ENCODE measurements at places on chromosomes 11 and 22. TPM values are rescaled to one million over a fixed set of nuclear protein-coding genes. Genes with fewer than 3 reads are reported as not detected.

- peaks cover 44% of the 10 kb centered on the region for H3K4me1 ChIP-seq
- H3K27me3 ChIP-seq = peaks cover 31% of the 10 kb centered on the region
- no peaks in the 10 kb centered on the region for H3K36me3 ChIP-seq
- H3K27ac ChIP-seq = peak overlapping the region; percentile 87
Observed at GRCh38 chr11:1460986-1461825, 25.4 kb downstream of the MOB2 start.

- H3K27ac ChIP-seq = peak overlapping the region; percentile 86
- peaks cover 50% of the 10 kb centered on the region for H3K4me1 ChIP-seq
- no peaks in the 10 kb centered on the region for H3K27me3 ChIP-seq
- DNase-seq = no peak
- no peaks in the 10 kb centered on the region for H3K36me3 ChIP-seq
- H3K4me3 ChIP-seq = peak overlapping the region; percentile 96
Observed at GRCh38 chr22:25404556-25404927, 159.9 kb upstream of the GRK3 start.

- H3K27me3 ChIP-seq = no peaks in the 10 kb centered on the region
- peaks cover 71% of the 10 kb centered on the region for H3K4me1 ChIP-seq
- H3K27ac ChIP-seq = peak overlapping the region; percentile 85
Observed at GRCh38 chr11:61153593-61154095, 7.6 kb downstream of the VPS37C start.

GRCh38 chr11:114228435-114229411 lies 67.5 kb upstream of the NNMT start:
- H3K27ac ChIP-seq = peak overlapping the region; percentile 46
- H3K4me3 ChIP-seq = no peak overlapping the region
- peaks cover 61% of the 10 kb centered on the region for H3K4me1 ChIP-seq
- no peak for DNase-seq
- peaks cover 18% of the 10 kb centered on the region for H3K36me3 ChIP-seq

- peaks cover 15% of the 10 kb centered on the region for H3K4me1 ChIP-seq
- no peak for DNase-seq
- no peaks in the 10 kb centered on the region for H3K36me3 ChIP-seq
Observed at GRCh38 chr11:1077033-1077416, 2.4 kb downstream of the MUC2 start.

- no peaks in the 10 kb centered on the region for H3K36me3 ChIP-seq
- no peak overlapping the region for H3K27ac ChIP-seq
- no peak for DNase-seq
- H3K4me3 ChIP-seq = no peak overlapping the region
- H3K4me1 ChIP-seq = no peaks in the 10 kb centered on the region
Observed at GRCh38 chr22:49521787-49522224, 305.9 kb downstream of the BRD1 start.

GRCh38 chr11:132035766-132036165 lies 665.4 kb downstream of the NTM start:
- H3K4me3 ChIP-seq = no peak overlapping the region
- DNase-seq = no peak
- no peak overlapping the region for H3K27ac ChIP-seq

- no peak for DNase-seq
- no peak overlapping the region for H3K4me3 ChIP-seq
- H3K4me1 ChIP-seq = no peaks in the 10 kb centered on the region
- no peak overlapping the region for H3K27ac ChIP-seq
- no peaks in the 10 kb centered on the region for H3K27me3 ChIP-seq
- no peaks in the 10 kb centered on the region for H3K36me3 ChIP-seq
Observed at GRCh38 chr11:128807909-128808308, 59.2 kb downstream of the KCNJ1 start.

GRCh38 chr11:69342588-69343330 lies 48.8 kb downstream of the MYEOV start:
- H3K36me3 ChIP-seq = no peaks in the 10 kb centered on the region
- DNase-seq = no peak
- no peaks in the 10 kb centered on the region for H3K27me3 ChIP-seq

DNA sequence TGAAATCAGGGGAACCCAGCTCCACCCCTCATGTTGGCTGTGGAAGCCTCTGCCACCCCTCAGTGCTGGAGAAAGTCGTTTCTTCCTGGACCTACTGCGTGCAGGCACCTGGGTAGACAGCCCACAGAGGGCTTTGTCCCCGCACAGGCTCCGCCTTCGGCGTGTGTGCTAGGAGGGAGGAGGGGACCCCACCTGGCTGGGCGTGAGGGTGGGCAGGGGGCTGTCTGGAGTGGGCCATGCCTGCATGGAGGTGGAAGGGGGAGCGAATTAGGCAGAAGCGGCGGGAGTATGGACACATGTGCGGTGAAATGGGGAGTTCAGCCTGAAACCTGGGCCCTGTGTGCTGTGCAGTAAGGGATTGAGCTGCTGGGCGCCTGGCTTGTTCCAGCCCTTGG lies 49.3 kb downstream of the FBLN1 start:
- H3K4me1 ChIP-seq = peaks cover 58% of the 10 kb centered on the region
- no peak overlapping the region for H3K4me3 ChIP-seq
- no peaks in the 10 kb centered on the region for H3K27me3 ChIP-seq
- peak overlapping the region; percentile 96 for H3K27ac ChIP-seq
- H3K36me3 ChIP-seq = peaks cover 3% of the 10 kb centered on the region
- DNase-seq = no peak

- peak overlapping the region; percentile 75 for H3K4me3 ChIP-seq
- H3K36me3 ChIP-seq = no peaks in the 10 kb centered on the region
- no peak for DNase-seq
- no peaks in the 10 kb centered on the region for H3K27me3 ChIP-seq
Observed at GRCh38 chr11:47216121-47216798, 1.5 kb downstream of the DDB2 start.

DNA sequence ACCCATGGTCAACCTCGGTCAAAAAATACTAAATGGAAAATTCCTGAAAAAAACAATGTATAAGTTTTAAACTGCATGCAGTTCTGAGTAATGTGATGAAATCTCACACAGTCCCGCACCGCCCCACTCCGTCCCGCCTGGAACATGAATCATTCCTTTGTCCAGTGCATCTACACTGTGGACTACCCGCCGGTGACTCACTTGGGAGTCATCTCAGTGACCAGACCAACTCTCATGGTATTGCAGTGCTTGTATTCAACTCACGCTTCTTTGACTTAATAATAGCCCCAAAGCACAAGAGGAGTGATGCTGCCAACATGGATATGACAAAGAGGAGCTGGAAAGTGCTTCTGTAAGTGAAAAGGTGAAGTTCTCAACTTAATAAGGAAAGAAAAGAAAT lies 48.8 kb downstream of the ARHGAP32 start:
- DNase-seq = no peak
- no peaks in the 10 kb centered on the region for H3K27me3 ChIP-seq
- peaks cover 38% of the 10 kb centered on the region for H3K4me1 ChIP-seq
- H3K4me3 ChIP-seq = no peak overlapping the region

DNA sequence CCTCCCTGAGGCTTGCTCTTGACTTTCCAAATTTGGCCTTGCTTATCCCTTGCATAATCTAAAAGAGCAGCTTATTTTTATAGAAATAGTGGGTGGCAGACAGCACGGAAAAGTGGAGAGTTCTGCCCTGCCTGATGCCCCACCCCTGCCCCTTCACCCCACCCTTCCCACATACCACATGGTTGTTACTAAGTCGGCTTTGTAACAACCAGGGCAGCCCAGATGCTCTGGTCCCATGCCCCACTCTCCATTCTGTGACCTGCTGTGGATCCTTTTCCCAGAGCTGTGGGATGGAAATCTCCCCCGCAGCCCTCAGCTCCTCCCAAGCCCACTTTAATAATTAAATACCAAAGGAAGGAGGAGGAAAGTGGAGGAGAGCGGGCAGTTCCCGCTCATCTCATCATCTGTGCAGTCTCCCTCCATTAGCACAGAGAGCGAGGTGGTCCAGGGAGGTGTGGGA lies 10.9 kb downstream of the MRGPRF start:
- no peak for DNase-seq
- H3K27ac ChIP-seq = peak overlapping the region; percentile 93
- H3K27me3 ChIP-seq = no peaks in the 10 kb centered on the region
- peaks cover 5% of the 10 kb centered on the region for H3K4me1 ChIP-seq

- H3K4me3 ChIP-seq = no peak overlapping the region
- DNase-seq = no peak
- no peaks in the 10 kb centered on the region for H3K27me3 ChIP-seq
- H3K36me3 ChIP-seq = no peaks in the 10 kb centered on the region
Observed at GRCh38 chr11:11020747-11021149, 162.9 kb upstream of the ZBED5 start.

DNA sequence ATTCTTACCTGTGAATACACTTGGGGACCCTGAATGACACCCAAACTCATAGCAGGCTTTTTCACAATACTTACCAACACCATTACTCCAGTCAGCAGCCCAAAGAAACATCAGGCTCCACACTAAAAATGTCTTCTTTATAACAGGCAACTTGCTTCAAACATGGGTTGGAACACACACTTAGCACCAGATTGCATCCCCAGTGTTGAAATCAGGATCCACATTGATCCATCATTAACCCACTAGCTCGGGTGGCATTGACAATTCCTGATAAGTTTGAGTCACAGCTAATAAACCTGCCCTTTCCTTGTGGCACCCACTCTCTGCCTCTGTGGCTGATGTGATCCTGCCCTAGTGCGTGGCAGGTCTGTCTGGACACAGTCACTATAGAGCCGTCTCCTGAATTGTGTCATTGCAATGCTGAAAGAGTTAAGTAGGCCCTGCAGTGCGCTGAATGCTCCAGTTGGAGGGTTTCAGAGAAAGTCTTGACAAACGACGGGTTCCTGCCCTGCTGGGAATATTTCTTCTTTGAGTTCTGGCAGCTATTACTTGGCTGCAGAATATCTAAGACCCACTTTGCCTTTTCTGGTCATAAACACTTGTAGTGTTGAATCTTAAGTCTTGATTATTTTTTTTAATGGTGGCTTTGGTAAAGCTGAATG lies 19.6 kb upstream of the C11orf96 start:
- H3K27ac ChIP-seq = peak overlapping the region; percentile 95
- peaks cover 94% of the 10 kb centered on the region for H3K4me1 ChIP-seq
- DNase-seq = no peak

DNA sequence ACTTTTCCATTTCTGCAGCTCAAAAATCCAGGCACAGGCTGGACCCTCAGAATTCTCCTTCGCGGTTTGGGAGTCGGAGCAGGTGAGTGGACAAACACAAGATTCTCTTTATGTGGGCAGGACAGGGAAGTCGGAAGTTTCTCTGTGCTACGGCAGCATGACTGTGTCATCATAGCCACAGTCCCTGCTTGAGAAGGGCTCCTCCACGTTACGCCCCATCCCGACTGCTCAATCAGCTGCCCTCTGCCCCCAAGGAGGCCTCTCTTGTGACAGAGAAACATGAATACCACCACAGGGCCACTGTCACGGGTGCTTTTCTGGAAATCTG lies 89.0 kb upstream of the SHISAL1 start:
- no peak overlapping the region for H3K27ac ChIP-seq
- no peak for DNase-seq
- H3K4me1 ChIP-seq = no peaks in the 10 kb centered on the region
- H3K27me3 ChIP-seq = no peaks in the 10 kb centered on the region

- no peaks in the 10 kb centered on the region for H3K27me3 ChIP-seq
- H3K4me1 ChIP-seq = peaks cover 19% of the 10 kb centered on the region
- no peak overlapping the region for H3K4me3 ChIP-seq
- no peak overlapping the region for H3K27ac ChIP-seq
- no peaks in the 10 kb centered on the region for H3K36me3 ChIP-seq
Observed at GRCh38 chr11:2782769-2783168, 83.0 kb upstream of the KCNQ1OT1 start.

GRCh38 chr11:48064306-48064705 lies 83.9 kb downstream of the PTPRJ start:
- no peak for DNase-seq
- H3K4me3 ChIP-seq = no peak overlapping the region
- H3K27me3 ChIP-seq = no peaks in the 10 kb centered on the region
- no peaks in the 10 kb centered on the region for H3K36me3 ChIP-seq

- peaks cover 18% of the 10 kb centered on the region for H3K4me1 ChIP-seq
- H3K27ac ChIP-seq = no peak overlapping the region
- DNase-seq = no peak
- no peaks in the 10 kb centered on the region for H3K27me3 ChIP-seq
Observed at GRCh38 chr11:124623861-124624525, 1.3 kb downstream of the TBRG1 start.

- peaks cover 27% of the 10 kb centered on the region for H3K4me1 ChIP-seq
- no peak overlapping the region for H3K27ac ChIP-seq
- DNase-seq = no peak
- no peaks in the 10 kb centered on the region for H3K36me3 ChIP-seq
Observed at GRCh38 chr22:37425800-37426705, 1.2 kb downstream of the ELFN2 start.

- no peaks in the 10 kb centered on the region for H3K27me3 ChIP-seq
- no peak for DNase-seq
- no peak overlapping the region for H3K27ac ChIP-seq
- no peak overlapping the region for H3K4me3 ChIP-seq
- no peaks in the 10 kb centered on the region for H3K4me1 ChIP-seq
Observed at GRCh38 chr11:66579017-66579606, 10.7 kb upstream of the CTSF start.

GRCh38 chr22:20039683-20040325 lies 18.9 kb downstream of the TANGO2 start:
- H3K27me3 ChIP-seq = no peaks in the 10 kb centered on the region
- peaks cover 86% of the 10 kb centered on the region for H3K36me3 ChIP-seq
- no peak overlapping the region for H3K4me3 ChIP-seq

DNA sequence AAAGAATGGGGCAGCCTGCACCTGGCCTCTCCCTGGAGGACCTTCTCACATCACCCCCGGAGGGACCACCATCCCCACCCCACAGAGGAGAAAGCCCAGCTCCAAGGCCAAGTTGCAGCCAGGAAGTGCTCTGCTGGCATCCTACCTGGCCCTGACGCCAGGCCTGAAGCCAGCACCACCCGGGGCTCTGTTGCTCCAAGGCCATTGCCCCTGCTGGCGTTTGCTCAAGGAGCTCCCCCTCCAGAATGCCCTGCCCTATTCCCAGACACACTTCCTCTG lies 10.2 kb downstream of the RTN4R start:
- no peaks in the 10 kb centered on the region for H3K36me3 ChIP-seq
- no peak overlapping the region for H3K4me3 ChIP-seq
- no peaks in the 10 kb centered on the region for H3K4me1 ChIP-seq
- H3K27me3 ChIP-seq = no peaks in the 10 kb centered on the region
- no peak overlapping the region for H3K27ac ChIP-seq

GRCh38 chr11:116791002-116791812 lies 472 bp downstream of the APOA5 start:
- DNase-seq = no peak
- H3K36me3 ChIP-seq = peaks cover 5% of the 10 kb centered on the region
- H3K27me3 ChIP-seq = no peaks in the 10 kb centered on the region
- H3K4me1 ChIP-seq = peaks cover 16% of the 10 kb centered on the region
- no peak overlapping the region for H3K4me3 ChIP-seq

- H3K4me1 ChIP-seq = peaks cover 4% of the 10 kb centered on the region
- DNase-seq = no peak
- H3K36me3 ChIP-seq = peaks cover 4% of the 10 kb centered on the region
- H3K4me3 ChIP-seq = no peak overlapping the region
Observed at GRCh38 chr22:36934418-36935312, 21.2 kb downstream of the CSF2RB start.

The RRAS2 gene
- total RNA-seq = 31.1 TPM

The SSH3 gene
- 78.4 TPM for total RNA-seq

The CD3E gene
- total RNA-seq = 7.8 TPM

The PGM2L1 gene
- total RNA-seq = 1.3 TPM

The MYOD1 gene
- total RNA-seq = not detected

The GLYAT gene
- total RNA-seq = not detected

The OR52A1 gene
- not detected for total RNA-seq

The GGTLC3 gene
- total RNA-seq = not detected

The PLAAT2 gene
- total RNA-seq = not detected

The CDCA5 gene
- total RNA-seq = 9.1 TPM

The ALG8 gene
- total RNA-seq = 30.2 TPM

The ACR gene
- not detected for total RNA-seq

The MUC6 gene
- 0.19 TPM for total RNA-seq

The GAL3ST3 gene
- total RNA-seq = not detected

The SLC22A9 gene
- not detected for total RNA-seq
